ENCODE measurements at places on chromosomes 12 and 14.
A peak's percentile ranks its signal among the peaks of the same experiment; 100 is the strongest.

DNA sequence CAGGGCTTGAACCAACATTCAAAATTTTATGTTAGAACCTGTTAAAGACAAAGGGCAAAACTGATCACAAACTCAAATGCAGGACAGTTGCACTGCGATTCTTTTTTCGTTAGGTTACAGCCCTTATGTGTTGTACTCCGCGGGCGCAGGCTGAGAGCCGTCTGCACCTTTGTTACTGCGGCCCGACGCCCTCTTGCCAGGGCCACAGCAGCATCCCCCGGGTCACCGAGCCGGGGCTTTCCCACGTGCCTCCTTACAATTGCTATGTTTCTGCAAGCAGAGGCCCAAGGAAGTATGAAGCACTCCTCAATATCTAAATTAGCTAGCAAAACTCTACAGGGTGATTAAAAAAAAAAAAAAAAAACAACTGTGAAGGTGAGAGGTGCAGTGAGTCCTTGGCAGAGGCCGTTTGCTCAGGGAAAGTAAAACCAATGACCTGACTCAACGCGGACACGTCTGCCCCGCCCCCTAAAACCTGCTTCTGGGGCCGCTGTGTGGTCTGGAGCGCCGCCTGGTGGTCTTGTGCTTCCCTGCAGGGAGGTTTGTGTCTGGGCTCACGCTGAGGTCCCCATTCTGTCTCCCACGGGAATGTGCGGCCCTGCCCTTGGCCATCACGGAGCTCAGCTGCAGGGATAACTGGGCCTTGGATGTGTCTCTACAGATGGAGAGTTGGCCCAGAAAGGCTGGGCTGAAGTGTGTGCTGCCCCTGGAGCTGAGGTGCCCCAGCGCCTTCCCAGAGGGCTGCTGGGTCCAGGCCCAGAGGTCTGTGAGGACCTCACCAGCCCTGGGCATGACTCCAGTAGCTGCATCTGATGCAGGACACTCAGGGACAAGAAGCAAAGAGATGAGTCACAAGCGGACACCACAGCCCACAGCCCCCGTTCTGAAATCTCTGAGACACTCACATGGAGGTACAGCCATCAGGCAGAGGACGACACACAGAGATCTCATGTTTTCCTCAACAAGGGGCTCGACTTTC lies 418.5 kb downstream of the TMEM121 start:
- DNase-seq: peak; percentile 54

GRCh38 chr12:91636721-91637120 lies 454.1 kb upstream of the DCN start:
- no peak for DNase-seq

GRCh38 chr12:87332987-87333726 lies 696.0 kb downstream of the C12orf50 start:
- no peak for DNase-seq

- no peak for DNase-seq
These were observed 355.5 kb downstream of the CACNA1C start for GRCh38 chr12:2408262-2408661.

DNA sequence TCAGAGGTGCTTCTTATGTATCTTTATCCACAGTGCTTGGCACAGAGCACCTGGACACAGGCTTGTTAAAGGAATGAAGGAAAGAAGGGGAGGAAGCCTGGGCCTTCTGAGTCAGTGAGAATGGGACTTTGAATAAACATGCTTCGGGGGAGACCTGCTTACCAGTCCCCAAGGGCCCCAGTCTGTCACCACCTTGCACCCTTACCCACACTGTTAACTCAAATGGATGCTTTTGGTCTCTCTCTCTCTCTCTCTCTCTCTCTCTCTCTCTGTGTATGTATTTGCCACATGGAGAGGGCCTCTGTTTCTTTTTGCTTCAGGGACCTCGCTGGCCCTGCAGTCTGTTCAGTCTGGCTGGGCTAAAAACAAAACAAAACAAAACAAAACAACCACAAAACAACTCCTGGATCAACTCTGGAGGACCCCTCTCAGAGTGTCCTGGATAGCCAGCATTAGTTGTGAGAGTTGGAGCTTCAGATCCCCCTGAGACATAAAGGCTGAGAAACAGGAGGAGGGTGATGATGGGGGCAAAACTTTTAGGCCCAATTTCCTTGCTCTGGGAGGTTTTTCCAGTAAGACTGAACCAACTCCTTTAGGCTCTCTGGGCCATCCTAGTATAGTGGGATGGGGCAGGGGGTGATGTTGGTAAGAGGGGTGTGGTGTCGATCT lies 1.9 kb downstream of the KIF5A start:
- DNase-seq: no peak

DNA sequence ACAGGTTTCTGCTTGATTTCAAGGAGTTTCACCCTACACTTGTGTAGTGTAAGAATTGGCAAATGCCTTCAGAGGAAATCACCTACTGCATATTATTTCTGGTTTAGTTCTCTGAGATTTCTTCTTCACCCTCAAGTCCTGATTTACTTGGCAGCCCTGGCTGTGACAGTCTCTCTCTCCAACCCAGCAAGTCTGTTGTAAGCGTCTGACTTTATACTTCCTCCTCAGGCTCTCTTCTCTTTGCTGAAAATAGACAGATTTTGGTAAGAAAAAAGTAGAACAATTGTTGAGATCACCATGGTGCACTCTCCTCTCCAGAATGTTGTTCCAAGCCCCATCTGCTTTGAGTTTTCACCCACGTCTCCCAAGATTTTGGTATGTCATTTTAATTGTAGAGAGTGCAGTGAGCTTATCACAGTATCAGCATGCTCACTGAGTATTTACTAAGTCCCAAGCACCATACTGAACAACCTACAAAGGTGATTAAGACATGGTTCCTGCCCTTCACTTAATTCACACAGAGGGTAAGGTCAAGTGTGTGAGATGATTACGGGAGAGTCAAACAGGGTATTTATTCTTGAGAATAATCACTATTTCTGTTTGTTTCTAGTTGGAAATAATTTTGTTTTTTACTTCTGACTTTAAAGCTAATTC lies 148.7 kb downstream of the MDGA2 start:
- DNase-seq: no peak

GRCh38 chr12:102970780-102971179 lies 13.3 kb downstream of the ASCL1 start:
- no peak for DNase-seq

DNA sequence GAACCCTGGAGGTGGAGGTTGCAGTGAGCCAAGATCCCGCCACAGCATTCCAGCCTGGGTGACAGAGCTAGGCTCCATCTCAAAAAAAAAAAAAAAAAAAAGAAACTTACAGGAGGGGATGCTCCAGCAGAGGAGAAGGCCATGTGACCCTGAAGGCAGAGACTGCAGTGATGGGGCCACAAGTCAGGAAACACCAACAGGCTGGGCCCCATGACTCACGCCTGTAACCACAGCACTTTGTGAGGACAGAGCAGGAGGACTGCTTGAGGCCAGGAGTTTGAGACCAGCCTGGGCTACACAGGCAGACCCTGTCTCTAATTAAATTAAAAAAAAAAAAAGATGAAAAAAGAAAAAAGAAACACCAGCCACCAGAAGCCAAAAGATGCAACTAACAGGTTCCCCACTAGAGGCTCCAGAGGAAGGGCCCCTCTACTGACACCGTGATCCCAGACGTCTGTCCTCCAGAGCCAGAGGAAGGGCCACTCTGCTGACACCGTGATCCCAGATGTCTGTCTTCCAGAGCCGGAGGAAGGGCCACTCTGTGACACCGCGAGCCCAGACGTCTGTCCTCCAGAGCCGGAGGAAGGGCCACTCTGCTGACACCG lies 9.1 kb upstream of the GLT1D1 start:
- DNase-seq: no peak

GRCh38 chr12:109020796-109021380 lies at the start of gene SVOP:
Gene SVOP (minus strand): TSS chr12:109021068. CDS start chr12:109020868, 200 bp downstream.
- no peak for DNase-seq

GRCh38 chr14:92041203-92041602 lies 1.3 kb upstream of the TRIP11 start:
- no peak for DNase-seq

DNA sequence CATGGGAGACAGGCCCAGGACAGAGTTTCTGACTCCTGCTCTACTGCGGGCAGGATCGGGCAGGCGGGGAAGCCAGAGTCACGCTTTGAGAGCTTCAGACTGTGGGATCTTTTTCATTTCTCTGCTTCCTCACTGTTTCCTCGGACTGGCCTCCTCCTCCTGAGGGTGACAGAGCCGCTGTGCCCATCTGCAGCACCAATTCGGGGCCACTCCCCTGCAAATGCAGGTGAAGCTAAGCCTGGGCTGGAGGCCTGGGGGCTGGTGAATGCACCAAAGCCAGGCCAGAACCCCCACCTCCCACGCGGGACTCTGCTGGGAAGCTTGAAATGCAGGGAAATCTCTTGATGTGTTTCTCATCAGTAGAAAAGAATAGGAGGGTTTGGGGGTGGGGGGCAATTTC lies 77.5 kb downstream of the FOXN3 start:
- no peak for DNase-seq

DNA sequence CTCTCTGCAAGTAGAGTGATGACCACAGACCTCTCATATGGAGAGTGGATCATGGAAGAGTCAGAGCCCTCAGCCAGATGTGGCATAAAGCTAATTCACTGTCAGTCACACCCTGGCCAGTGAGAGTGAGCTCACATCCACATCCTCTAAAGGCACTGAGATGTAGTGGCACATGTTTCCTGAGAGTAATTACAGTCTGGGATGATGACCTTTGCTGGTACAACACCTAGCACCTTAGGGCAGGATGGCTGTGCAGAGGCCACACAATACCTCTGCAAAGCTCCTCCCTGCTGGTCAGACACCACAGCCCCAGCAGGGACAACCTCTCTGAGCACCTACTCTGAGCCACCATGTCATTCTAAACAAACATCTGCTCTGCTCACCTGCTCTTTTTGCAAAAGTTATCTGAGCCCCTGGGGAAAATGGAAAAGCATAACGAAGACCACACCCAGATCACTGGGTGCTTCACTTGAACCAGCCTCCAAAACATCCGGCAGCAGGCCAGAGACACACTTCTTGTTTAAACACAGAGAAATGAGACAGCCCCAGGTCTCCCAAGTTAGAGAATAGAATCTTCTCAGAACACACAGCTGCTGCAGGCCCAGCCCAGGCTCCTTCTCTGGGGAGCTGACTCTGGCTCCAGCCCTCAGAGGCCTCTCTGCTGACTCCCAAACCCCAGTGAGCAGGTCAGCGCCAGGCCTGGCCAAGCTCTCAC lies 30.3 kb downstream of the PITPNM2 start:
- DNase-seq: no peak

- no peak for DNase-seq
These were observed 86.3 kb downstream of the LRP6 start for GRCh38 chr12:12180575-12180974.

DNA sequence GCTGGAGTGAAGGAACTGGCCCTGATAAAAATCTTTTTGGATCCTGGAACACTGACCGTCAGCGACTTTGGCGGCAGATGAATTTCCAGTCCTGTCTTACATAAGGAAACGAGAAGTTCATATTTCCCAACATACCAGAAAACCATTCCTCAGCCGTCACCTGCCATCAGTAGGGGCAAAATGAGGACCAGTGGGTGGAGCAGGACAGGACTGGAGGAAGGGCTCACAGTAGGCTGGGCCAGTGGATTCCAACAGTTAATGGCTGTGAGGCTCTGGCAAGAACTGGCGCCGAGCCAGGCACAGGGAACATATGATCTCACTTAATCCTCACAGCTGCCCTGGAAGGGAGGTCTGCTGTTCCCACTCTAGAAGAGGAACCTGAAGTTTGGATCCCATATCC lies 67.2 kb upstream of the FAM181A start:
- no peak for DNase-seq

DNA sequence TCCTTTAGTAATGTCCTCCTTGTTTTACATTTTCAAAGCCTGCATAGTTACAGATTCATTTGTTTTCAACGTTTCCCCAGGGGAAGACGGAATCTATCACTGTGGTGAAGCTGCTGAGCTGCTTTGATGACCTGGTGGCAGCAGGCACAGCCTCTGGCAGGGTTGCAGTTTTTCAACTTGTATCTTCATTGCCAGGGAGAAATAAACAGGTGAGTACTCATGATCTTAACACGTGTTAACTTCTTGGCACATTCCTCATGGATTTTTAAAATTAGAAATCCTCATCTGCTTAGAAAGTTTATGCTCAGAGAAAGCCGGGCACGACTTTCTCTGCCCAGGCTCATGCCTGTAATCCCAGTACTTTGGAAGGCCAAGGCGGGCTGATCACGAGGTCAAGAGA lies 44.5 kb downstream of the TECPR2 start:
- no peak for DNase-seq

- no peak for DNase-seq
These were observed 132.8 kb downstream of the SAMD4A start for GRCh38 chr14:54699735-54700134.

DNA sequence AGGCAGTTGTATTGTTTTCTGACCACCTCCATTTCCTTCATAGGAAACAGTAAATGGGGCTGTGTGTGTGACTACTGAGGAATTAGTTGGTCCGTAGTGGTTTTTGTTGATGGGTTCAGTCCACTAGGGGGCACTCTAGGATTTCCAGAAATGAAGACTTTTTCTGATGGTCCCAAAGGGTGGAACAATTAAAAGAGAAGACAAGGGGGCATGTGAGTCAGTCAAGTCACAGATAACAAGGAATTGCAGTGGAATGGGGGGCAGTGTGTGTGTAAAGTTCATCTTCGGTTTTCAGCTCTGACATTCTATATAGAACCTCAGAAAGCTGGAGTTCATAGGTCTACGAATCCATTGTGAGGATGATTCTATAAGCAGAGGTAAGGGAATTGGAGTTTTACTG lies 186.6 kb upstream of the OR4E1 start:
- DNase-seq: no peak

GRCh38 chr12:28704477-28705169 lies 444.5 kb upstream of the FAR2 start:
- DNase-seq: no peak

GRCh38 chr12:114670291-114670980 lies 13.5 kb downstream of the TBX3 start:
- DNase-seq: no peak

GRCh38 chr12:72105849-72106248 lies 166.3 kb upstream of the TRHDE start:
- DNase-seq: no peak

- no peak for DNase-seq
These were observed 66.0 kb downstream of the DENND5B start for GRCh38 chr12:31524791-31525495.

- no peak for DNase-seq
These were observed 51.9 kb downstream of the RASSF8 start for GRCh38 chr12:26010293-26010821.

GRCh38 chr12:113174461-113175384 lies 10.6 kb downstream of the DDX54 start:
- peak; percentile 50 for DNase-seq

- DNase-seq: no peak
These were observed 244.1 kb downstream of the FBXL14 start for GRCh38 chr12:1350055-1350933.

DNA sequence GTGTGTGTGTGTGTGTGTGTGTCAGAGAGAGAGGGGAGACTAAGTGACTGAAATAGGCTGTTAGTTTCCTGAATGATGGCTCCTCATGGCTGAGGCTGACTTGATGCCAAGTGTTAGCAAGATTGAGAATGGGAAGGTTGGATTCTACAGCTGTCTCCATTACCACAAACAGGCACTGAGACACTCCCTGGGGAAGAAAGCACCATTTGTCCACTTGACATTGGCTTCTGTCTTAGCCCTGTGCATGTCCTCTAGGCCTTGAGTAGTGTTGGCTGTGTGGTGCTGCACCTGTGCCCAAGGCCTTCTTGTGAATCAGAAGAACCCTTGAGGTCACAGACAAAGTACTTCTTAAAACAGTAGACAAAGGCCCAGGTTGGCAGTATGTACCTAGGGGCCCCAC lies 15.6 kb downstream of the ERG28 start:
- DNase-seq: no peak

Data from stimulated activated CD8-positive, alpha-beta memory T cell treated with anti-CD3 and anti-CD28 coated beads, Interleukin-4, amount 100 ng/mL, for 1 hour (primary cell).